HFFc6 (cell line): ENCODE measurements at places on chromosomes 5 and 9. TPM values are rescaled to one million over a fixed set of nuclear protein-coding genes. Genes with fewer than 3 reads are reported as not detected.

DNA sequence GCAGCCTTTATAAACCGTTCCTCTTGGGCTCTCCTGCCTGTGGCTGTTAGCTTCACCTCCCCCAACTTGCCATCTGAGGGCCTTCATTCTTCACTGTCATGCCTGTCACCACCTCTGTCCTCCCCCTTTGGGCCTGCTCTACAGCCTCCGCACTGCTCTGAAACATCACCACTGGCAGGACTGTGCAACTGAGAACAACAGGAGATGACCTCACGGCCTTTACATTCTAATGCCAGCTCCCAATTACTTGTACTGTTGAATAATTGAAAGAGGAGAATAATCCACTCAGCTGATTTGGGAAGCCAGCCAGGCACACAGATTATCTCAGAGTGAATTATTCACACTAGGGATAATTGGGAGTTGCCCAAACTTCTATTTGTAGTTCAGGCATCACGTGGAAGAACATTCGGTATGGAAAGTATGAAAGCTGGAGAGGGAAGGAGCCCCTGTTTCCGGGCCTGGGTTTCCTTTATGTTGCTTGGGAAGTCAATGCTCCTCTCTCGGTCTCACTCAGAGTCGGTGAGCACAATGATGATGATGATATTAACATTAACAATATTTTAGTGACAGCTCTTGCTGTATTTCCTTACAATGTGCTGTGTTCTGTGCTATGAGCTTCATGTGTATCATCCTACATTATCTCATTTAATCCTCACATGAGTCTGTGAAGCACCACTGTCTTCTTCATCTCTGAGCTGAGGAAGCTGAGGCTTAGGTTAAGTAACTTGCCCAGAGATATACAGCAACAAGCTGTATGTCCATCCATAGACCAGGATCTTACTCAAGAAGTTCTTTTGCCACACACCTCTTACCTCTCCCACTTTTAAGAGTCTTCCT, 99.3 kb upstream of the LRRTM2 start:
- DNase-seq, result no peak

DNA sequence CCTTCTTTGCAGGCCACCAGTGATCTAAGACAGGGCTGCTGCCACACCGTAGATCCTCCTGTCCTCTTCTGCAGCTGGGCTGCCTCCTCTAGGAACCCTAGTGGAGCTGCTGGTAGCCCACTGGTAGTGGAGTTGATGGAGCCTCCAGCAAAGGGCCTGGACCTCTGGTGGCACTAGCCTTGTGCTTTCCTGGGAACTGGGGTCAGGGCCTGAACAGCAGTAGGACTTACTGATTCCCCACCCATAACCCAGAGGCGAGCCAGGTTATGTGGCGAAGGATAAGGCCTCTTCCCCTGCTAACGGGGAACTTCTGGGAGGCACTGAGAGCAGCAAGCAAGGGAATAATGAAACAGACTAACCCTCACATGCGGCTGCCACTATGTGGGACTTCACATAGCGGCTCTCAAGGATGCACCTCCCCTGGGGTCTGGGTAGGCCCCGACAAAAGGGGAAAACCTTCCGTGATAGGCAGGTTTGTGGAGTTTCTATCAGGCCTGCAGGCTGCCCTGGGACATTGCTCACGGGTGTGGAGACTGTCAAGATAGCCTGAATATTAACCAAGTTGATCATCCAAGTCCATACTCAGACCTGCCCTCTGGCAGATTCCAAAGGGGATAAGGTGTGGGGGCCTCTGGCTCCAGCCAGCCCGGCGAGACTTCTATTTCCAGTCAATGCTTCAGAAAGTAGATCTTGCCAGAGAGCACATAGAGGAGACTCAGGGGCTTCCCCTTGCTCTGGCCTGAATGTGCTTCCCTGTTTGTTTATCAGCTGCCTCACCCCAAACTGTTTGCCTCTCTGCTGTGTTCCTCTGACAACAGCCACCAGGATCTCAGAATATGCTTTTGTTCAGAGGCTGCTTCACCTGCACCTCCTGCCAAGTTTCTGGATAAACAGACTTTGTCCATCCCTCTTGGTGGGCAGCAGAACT, 7.4 kb downstream of the SLC22A4 start:
- no peak for DNase-seq

DNA sequence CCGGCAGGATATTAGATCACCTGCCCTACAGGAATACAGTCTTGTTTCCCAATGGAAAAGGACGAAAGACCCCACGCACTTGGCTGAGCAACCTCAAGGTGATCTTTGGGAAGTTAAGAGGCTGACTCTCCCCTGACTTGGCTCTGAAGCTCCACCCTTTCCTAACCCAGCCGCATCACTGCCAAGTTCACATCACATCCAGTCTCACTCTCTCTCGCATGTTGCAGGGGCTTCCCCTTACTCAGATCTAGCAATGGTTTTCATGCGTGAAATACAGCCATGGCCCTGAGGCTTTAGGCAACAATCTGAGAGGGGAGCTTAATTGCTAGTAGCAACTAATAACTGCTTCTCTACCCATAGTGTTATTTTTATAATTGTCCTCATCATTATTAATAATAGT, 211.6 kb downstream of the DOCK8 start:
- DNase-seq, result no peak

- DNase-seq, result no peak
Observed at GRCh38 chr5:127647361-127647958, 1.4 kb upstream of the CTXN3 start.

DNA sequence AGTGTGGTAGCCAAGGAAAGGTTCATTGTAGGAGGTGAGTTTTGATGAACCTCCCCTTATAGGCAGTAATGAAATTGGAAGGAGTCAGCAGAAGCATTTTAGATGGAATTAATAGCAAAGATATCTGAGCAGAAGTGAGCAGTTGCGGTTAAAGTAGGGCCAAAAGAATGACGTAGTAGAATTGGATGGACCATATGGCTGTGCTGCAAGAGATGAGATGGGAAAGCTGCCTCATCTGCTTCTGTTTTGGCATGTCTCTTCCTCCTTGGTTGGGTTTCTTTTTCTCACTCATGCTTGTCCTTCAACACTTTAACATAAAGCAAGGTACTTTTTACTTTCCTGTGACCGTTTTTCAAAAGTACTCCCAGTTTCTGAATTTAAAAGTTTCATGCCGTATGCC, 55.8 kb downstream of the AQP7 start:
- no peak for DNase-seq

- no peak for DNase-seq
Observed at GRCh38 chr5:154829589-154830218, 20.7 kb downstream of the FAXDC2 start.

GRCh38 chr5:135223891-135224625, 175.0 kb downstream of the MACROH2A1 start:
- DNase-seq, result no peak

Gene TAF11L5
- total RNA-seq, result not detected in 2 replicates

Gene NCS1
- total RNA-seq, result 106 to 109 TPM (median 108 TPM) in 3 replicates

Gene TAF11L11
- not detected in 3 replicates for total RNA-seq

Gene QRFP
- not detected in 2 replicates for total RNA-seq
